ENCODE measurements at places on chromosomes 3 and 15.

- DNase-seq: no peak
Measured at GRCh38 chr3:32815841-32816438, 1.9 kb upstream of the TRIM71 start.

GRCh38 chr3:128352326-128352725 lies 114.4 kb downstream of the DNAJB8 start:
- no peak for DNase-seq

GRCh38 chr3:22621205-22621809 lies 581.8 kb upstream of the UBE2E2 start:
- no peak for DNase-seq

- no peak for DNase-seq
Measured at GRCh38 chr15:77599899-77600298, 32.8 kb downstream of the LINGO1 start.

- DNase-seq: no peak
Measured at GRCh38 chr3:47705391-47705790, 76.3 kb downstream of the SMARCC1 start.

DNA sequence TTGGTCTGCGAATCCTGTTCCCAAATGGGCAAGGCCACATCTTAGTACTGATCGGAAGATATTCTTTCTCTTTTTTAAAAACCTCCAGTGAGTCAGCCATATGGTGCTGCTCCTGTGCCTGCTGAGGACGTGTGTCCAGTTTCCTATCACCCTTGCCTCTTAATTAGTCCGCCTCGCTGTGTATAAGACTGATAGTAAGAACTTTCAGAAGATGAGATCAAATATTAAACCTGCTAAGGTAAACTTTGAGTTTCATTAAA lies 612 bp downstream of the UBA5 start:
- DNase-seq: peak; percentile 22

GRCh38 chr3:161156936-161157335 lies 51.8 kb upstream of the B3GALNT1 start:
- no peak for DNase-seq

DNA sequence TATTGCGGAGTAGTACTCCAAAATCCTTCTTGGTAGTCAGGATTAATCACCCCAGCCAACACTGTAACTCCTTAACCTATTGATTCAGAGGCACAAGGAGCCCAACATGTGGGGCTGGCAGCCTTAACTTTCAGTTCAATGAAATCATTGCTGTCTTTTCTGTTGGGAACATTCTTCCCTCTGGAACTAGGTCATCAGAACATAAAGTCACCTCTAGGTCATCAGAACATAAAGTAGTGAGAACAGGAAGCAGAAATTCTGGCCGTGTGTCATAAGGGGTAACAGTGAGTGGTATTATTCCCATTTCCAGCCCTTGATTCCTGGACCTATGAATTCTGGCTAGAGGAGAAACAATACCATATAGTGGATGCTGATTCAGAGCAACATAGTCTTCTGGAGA lies 71.5 kb upstream of the TNIK start:
- DNase-seq: no peak

DNA sequence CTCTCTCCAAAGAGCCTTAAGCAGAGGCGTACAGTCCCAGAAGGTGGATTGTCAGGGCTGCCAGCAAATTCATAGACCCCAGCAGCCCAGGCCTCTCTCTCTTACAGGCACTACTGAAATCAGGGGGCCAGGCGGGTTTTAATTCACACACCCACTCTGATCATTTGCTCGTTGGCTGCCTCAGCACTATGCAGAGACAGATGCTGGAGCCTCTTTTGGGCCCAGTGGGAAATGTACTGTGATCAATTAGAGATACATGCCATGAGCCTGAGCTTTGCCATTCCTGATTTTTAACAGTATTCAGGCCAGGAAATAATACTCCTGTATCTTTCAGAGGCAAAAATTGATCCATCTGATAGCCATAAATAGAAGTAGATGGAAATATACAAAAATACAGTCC lies 53.0 kb downstream of the CMTM6 start:
- DNase-seq: no peak

- no peak for DNase-seq
Measured at GRCh38 chr15:59255680-59256336, 49.2 kb downstream of the LDHAL6B start.

GRCh38 chr3:151581035-151581434 lies 120.2 kb upstream of the IGSF10 start:
- DNase-seq: no peak

DNA sequence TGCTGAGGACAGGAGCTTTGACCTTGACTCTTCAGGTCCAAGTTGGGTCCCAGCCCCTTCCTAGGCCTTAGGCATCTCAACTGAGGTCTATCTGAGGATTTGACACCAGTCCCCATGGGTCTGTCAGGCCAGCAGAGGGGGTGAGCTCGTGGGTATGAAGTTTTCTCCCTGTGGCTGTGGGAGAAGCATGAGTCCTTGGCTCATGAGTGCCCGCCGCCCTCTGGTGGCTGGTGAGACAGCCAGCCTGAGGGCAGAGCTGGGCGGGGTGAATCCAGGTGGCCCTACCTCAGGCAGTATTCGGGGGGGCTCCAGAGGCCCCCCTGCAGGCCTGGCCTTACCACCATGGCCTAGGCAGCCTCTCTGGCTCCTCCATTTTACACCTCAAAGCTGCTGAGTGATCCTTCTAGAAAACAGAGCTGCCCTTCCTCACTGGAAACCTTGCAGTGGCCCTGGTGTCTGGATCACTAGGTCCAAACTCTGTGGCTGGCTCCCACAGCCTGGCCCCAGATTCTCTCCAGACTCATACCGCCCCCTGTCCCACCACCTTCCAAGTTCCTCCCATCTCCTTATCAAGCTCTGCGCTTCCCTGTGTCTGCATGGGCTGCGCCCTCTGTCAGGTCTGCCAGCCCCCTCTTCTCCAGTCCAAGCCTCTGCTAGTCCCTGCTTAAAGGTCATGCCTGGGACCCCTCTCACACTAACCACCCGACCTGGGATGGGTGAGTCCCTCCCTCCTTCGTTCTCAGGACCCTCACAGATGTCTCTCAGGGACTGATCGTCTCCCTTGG lies 16.1 kb downstream of the SH2D7 start:
- peak; percentile 84 for DNase-seq

- DNase-seq: no peak
Measured at GRCh38 chr3:116264546-116265319, 180.6 kb downstream of the LSAMP start.

- DNase-seq: peak; percentile 17
Measured at GRCh38 chr15:98800437-98801233, 152.3 kb downstream of the IGF1R start.

GRCh38 chr3:191336833-191337232 lies 6.5 kb upstream of the UTS2B start:
- DNase-seq: no peak

DNA sequence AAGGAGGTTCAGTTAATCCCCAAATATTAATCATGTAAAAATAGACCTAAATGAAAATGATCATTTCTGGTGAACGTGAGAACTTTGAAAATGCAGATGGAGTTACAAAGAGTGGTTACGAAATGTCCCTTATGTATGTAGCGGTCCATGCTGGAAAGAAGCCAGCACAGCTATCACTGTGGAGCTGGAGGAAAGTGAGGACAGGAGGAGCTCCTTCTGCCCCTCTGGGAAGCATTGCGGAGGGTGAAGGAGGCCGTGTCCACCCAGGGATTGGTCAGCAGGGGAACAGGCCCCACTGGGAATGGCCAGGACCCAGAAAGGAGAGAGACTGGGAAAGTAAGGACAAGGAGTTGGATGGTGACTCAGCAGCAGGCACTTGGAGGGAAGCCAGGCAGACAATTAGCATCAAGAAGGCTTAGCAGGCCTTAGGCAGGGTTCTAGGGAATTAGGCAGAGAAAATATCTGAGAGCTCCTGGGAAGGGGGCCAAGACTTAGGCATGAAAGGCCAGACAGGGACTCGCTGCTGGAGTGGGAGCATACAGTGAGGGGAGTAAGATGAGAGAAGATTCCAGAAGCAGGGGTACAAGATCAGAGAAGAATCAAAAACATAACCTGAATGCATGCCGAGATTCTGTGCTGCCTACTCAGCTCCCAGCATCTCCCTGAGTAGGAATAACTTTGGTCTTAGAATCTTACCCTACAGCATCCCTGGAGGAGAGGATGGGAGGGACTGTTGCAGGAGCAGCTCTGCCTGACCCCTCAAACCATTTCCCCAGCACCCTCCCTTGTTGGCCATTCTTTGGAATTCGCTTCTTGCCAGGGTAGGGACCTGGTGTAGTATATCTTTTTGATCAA lies 171.0 kb upstream of the UMPS start:
- DNase-seq: no peak

DNA sequence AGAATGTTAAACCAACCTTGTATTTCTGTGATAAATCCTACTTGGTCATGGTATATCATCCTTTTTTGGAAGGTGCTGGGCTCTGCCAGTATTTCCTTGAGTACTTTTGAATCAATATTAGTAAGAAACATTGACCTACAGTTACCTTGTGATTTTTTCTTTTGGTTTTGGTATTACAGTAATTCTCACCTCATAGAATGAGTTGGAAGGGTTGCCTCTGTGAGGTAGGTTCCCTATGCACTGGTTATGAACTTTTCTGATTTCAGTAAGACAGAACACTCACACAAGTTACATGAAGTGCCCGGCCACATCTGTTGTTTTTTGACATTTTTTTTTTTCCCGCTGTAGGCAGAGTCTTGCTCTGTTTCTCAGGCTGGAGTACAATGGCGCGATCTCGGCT lies 20.0 kb downstream of the PCCB start:
- no peak for DNase-seq

DNA sequence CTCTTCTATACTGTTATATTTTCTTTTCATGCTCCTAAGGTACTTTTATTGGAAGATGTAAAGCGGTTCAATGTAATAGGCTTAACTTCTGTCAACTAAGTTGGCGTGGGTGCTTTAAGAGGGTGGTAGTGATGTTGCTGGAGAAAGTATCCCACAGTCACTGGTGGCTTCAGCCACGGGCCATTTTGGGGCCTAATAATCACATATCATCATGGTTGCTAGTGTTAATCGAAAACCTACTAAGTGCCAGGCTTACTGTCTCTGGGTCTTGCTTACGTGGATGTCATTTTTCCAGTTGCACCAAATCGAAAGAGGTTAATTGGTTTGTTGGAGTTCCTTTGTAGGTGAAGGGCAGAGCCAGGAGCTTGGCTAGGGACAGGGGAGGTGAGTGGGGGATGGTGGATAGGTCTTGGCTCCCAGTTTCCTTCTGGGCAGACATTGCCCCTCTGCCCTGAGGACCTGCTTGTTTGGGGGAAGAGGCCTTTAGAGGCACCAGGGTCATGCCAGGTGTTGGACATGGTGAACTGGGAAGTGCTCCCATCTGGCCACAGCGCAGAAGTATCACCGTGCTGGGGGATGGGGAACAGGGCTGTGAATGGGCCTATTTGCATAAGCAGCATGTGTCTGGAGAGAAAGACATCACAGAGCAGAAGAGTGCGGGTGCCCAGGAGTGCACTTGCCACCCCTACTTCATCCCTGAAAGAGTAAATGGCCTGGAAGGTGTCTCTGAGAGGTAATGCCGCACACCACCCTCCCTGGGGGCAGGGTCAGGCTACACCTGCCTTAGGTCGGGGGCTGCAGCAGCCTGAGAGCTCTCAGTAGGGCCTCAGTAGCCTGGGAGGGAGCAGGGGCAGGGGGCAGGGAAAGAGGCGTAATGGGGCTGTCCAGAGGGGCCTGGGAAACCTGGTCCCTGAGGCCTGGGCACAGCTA lies 62.4 kb upstream of the POLG start:
- no peak for DNase-seq

- no peak for DNase-seq
Measured at GRCh38 chr3:18723206-18723810, 298.2 kb upstream of the SATB1 start.

DNA sequence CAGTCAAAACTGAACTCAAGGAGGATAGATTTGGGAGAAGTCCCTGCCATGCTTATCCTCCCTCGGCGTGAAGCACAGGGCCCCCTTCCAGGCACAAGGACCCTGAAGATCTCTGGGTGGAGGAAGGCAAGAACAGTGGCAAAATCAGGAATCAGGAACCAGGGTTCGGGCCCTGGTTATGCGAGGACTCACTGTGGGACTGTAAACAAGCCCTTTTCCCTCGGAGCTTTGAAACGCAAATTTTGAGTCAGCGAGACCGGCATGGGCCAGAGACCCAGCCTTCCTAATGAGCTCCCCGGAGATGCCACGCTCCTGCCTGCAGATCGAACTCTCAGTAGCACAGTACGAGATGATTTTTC lies 70.1 kb downstream of the SLC12A8 start:
- no peak for DNase-seq

GRCh38 chr3:141798448-141798845 lies 35.2 kb downstream of the GRK7 start:
- no peak for DNase-seq

GRCh38 chr3:140711390-140712035 lies 33.6 kb downstream of the TRIM42 start:
- DNase-seq: no peak

DNA sequence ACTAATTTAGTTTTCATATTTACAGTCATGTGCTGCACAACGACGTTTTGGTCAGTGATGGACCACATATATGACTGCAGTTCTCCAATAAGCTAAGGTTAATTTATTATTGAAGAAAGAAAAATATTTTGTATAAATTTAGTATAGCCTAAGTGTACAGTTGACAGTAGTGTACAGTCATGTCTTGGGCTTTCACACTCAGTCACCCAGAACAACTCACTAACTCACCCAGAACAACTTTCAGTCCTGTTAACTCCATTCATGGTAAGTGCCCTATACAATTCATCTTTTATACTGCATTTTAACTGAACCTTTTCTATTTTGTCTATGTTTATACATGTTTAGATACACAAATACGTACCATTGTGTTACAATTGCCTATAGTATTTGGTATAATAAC lies 3.8 kb upstream of the GABRR3 start:
- DNase-seq: no peak

- no peak for DNase-seq
Measured at GRCh38 chr3:14608298-14608697, 43.3 kb upstream of the CCDC174 start.

DNA sequence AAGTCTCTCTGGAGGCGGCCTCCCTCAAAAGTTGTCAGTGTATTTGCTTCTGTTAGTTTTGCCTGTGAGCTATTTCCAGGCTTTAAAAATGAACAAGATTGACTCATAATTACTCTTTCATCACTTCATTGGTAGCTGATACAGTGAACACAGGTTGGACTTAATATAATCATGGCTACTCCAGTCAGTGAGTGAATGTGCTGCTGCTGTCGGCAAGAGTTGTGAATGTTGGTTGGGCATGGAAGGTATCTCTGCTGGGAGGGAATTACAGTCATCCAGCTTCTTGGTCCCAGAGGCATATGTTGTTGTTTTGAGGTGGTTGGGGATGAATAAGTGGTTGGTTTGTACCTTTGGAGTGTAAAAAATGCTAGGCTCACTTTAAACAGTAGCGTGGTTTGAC lies 11.5 kb downstream of the TCF12 start:
- DNase-seq: no peak

DNA sequence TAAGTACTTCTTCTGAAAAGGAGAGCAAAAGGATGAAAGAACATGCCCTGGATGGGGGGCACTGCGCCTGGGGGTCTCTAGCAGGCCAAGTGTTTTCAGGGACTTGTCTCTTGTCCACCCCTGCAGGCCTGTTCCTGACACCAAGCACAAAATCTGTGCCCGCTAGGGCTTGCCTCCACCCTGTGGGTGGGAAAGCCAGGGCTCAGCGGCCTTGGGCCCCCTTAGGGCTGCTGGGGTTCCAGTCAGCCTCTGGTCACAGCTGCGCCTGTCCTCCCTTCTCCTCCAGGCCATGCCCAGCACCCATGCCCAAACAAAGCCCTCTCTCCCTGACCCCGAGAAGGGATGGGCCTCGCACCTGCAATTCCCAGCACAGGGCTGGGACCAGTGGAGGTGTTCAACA lies 71.1 kb upstream of the TRPM1 start:
- DNase-seq: no peak

Measured in hematopoietic multipotent progenitor cell treated with erythropoietin and hydrocortisone succinate and interleukin-3 and kit ligand, for 15 days (in vitro differentiated cells).